Osteoblast (primary cell): ENCODE measurements at places on chromosomes 4 and X. TPM values are rescaled to one million over a fixed set of nuclear protein-coding genes. Genes with fewer than 3 reads are reported as not detected.

GRCh38 chrX:103363046-103363445, 6.7 kb downstream of the TCEAL9 start:
- DNase-seq: no peak

DNA sequence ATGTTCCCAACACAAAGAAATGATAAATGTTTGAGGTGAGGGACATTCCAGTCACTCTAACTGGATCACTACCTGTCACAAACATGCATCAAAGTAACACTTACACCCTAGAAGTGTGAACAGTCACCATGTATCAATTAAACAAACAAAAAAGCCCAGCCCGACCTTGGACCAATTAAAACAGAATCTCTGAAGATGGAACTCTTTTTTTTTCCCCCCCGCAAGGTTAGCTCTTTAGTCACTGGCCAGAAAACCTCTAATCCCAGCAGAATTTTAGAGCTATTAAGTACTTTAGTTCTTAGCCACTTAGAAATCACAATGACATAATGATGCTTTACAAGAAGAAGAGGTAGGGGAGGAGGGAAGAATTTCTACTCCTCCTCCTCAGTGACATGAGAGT, 154.5 kb downstream of the PALLD start:
- DNase-seq: no peak

DNA sequence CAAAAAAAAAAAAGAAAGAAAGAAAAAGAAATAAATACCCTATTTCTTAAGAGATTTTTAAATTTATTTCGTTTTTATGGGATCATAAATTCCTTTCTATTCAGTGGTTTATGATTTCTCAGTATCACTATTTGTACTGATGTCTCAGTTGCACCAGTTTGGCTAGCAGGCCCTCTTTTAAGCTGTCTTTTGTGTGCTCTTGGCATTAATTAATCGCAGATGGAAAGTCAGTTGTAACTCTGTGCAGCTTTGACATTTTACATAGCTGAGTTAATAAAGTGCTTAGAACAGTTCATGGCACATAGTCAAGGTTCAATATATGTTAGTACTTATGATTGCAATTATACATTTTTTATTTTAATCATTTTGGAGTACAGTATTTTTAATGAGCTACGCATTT, 123.7 kb upstream of the NUDT6 start:
- no peak for DNase-seq

DNA sequence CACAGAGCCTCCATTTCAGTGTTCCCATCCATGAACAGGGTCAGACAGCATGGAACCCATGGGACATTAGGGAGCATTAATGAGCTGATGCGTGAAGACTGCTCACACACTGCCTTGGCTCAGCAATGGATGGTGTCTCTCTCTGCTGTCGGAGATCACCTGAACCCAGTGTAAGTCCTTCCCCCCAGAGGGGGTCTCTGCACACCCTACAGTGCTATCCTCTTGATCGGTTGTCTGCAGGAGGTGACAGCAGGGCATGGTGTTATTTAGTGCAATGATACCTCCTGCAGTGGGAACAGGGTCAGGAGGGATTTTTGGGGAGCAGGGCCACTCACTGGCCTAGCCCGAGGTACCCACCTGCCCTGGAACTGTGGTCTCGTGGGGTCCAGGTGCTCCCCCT, 25.6 kb downstream of the APELA start:
- no peak for DNase-seq

GRCh38 chr4:75786526-75786925, 62.1 kb downstream of the USO1 start:
- DNase-seq: no peak

GRCh38 chr4:544386-545105, 31.5 kb downstream of the TMEM271 start:
- DNase-seq: no peak

GRCh38 chr4:172657081-172657480, 511.5 kb upstream of the GALNT7 start:
- no peak for DNase-seq

DNA sequence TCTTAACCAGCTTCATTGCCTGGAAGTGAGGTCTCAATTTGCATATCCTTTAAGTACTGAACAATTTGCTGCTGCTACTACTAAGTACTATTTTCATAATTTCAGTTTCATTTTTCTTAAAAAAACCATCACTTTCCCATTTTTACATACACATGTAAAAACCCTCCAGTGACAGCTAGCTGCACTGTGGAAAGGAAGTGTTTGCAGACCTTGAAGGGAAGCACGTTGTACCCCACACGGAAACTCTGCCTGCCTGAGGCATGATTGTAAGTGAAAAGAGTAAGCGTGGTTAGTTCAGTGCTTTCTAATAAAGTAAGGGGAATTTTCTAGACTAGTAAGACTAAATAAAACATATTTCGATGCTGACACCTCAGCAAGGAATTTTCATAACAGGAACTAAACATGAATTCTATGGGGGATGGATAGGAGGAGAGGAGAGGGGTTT, 103.6 kb downstream of the RAPGEF2 start:
- DNase-seq: peak; percentile 55

- peak; percentile 98 for DNase-seq
Measured at GRCh38 chr4:87390891-87391575, at the start of gene HSD17B11. Gene HSD17B11 (minus strand): TSS chr4:87391188. CDS start chr4:87391070, 118 bp downstream.

DNA sequence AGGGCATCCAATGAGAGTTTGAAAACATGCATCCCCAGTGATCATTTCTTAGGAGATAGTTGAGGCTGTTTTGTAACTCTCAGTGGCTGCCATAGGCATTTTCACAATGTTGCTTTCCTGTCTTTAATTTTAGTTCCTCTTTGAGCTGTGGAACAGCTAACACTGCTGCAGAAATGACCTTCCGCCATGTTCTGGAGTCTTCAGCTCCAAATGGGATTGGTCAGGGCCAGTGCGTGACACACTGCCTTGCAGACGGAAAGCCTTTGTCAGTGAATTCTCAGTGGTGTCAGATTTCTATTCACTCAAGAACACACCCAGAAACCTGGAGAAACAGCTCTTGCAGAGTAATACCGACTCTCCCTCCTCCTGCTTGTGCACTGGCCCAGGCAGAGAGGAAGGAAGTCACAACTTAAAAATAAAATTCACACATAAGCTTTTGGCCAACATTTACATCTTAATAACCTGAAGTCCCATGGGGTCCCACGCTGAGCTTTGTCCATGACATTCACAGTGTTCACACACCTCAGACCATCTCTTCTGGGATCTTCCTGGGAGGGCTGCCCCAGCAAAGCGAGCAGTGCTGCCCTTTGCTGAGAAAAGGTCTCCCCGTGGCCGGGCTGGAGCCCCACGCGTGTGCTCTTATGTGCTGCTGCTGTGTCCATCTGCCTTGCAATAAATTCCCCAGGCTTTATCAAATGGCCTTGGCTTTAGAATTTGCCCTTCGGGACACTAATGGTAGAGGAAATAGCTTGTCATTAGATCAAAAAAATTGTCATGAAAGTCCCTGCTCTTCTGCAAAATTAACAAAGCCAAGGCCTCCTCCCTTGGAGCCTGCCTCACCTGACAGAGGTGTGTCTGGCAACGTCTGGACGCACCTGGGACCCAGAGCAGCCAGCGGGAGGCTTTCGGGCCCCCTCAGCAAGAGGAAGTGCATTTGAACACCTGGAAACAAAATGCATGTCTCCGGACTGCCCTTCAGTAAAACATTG, 126.8 kb downstream of the IRF2 start:
- no peak for DNase-seq

DNA sequence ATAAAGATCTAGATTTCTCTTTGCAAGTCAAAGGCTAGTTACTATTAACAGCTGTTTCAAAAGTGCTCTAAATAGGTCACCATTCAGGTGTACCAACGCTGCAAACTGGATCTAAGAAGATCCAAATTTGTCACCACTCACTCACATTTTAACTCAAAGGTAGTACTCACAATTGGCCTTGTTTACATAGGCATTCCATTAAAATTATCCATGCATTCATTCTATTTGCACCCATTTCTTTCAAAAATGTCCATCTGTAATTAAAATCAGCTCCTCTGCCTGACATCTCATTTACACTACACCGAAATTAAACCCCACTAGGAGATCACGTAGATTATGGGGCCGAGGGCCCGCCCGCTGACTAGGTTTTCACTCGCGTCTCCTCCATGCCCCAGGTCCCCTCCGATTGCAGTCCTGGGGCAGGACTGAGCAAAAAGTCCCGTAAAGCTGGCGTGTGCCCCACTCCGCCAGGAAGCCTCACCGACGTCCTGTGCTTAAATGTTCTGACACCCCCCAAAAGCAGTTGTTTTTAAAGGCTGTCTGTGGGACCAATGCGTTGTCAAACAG, 1.3 kb upstream of the ING2 start:
- peak; percentile 81 for DNase-seq

DNA sequence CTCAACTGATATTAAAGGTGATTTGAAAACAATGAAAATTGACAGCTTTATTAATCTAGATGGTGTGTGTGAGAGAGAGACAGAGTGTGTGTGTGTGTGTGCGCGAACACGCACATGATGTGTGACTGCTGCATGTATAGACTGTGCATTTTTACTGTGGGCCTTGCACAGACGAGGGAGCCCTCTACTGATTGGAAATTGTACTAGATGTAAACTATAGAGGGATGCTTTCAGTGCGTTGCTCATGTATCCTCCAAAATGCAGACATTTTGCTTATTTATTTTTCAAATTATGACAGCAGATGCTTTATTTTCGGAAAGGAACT, 168.4 kb upstream of the GK2 start:
- DNase-seq: no peak

DNA sequence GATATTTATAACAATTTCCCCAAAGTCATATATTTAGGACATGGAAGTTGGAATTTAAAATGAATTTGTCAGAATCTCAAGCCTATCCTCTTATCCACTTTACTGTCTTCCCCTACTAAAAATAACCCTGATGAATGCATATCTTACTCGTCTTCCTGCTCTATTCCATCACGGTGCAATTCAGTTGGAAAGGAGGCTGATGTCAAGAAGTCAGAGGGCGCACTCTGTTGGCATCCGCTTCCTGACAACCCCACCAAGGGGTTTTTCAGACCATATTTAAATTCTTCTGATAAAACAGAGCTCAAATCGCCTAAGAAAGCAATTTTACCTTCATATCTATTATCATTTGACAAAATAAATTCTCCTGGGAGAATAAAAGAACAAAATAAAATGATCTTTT, 233.5 kb downstream of the ARHGAP24 start:
- no peak for DNase-seq

- DNase-seq: no peak
Measured at GRCh38 chr4:169621731-169622492, 1.5 kb downstream of the CLCN3 start.

GRCh38 chrX:70030301-70030767, 19.4 kb downstream of the AWAT2 start:
- DNase-seq: no peak

- peak; percentile 71 for DNase-seq
Measured at GRCh38 chr4:2069161-2069971, 10.2 kb downstream of the NAT8L start.

DNA sequence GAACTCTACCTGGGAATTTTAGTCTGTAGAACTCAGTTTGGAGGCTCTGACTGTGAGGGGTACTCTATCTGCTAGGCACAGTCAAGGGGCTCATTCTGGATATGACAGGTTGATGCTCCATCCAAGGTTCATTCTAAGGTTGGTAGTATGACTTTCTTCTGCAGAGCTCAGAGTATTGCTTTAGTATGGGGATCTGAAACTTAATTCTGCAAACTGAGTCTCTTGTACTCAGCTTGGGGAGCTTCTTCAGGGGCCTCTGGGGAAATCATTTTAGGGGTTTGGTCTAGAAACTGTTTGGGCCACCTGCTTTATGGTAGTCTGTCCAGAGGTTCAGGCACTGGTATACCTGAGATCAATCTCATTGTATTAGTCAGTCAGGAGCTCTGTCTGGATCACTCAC, 9.7 kb upstream of the TSR2 start:
- DNase-seq: no peak

- DNase-seq: no peak
Measured at GRCh38 chr4:165922747-165923146, 49.7 kb downstream of the TLL1 start.

DNA sequence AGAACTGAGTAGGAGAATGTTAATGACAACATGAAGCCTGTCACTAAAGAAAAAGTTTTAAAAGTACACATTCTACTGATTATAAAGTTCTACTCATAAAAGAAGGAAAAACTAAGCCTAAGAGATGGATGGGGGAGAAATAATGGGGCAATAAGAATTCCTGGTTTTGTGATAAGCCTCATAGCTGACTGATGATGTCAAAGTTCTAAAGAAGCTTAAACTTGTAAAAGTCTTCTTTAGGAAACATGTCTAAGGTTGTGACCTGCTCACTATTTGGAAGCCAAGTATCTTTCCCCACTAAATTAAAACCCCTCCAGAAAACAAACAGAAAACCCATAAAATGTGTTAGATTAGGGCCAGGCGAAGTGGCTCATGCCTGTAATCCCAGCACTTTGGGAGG, 232.9 kb upstream of the GIMD1 start:
- no peak for DNase-seq

GRCh38 chrX:79096145-79096556, 48.3 kb upstream of the GPR174 start:
- DNase-seq: no peak

- DNase-seq: no peak
Measured at GRCh38 chrX:11446336-11446735, 153.1 kb downstream of the AMELX start.

- DNase-seq: no peak
Measured at GRCh38 chr4:150743564-150744342, 161.8 kb downstream of the MAB21L2 start.

DNA sequence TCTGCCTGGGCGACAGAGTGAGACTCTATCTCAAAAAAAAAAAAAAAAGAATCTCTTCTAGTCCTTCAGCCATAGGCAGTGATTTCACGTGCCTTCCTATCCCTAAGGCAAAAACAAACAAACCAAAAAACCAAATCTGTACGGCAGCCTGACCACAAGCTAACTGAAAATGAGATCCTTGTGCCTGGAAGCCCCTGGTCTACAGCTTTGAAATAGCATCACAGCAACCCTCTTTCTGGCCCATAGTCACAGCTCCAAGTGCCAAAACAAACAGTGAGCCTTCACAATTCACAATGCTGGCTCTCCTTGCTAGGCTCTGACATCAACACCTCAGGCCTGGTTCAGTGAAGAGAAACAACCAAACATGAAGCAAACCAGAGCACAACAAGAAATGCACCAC, 46.1 kb downstream of the TMEM150C start:
- peak; percentile 53 for DNase-seq

DNA sequence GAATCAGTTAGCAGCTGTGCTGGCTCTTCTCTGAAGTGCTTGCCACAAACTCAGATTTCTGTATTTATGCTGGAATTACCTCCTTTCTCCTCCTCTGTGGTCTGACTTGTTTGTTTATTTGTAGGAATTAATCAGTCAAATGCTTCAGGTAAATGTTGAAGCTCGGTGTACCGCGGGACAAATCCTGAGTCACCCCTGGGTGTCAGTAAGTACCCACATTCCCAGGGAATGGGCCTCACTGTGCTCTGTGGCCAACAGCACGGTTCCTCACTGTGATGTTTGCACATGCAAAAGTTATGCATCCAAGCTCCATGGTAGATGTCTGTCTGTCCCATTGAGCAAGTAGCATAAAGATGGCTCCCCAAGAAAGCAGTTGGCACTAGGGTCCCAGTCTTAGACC, 169.9 kb downstream of the DCLK2 start:
- DNase-seq: no peak

- no peak for DNase-seq
Measured at GRCh38 chr4:140637836-140638235, 69.1 kb upstream of the UCP1 start.

The FRMPD4 gene
- 1.2 and 1.8 TPM in 2 replicates for total RNA-seq

The MAOA gene
- 4.1 and 5.8 TPM in 2 replicates for total RNA-seq

The SRPX gene
- 76.7 and 93.1 TPM in 2 replicates for total RNA-seq

The TDO2 gene
- 0.88 and 1.4 TPM in 2 replicates for total RNA-seq

The WNK3 gene
- 0.88 and 1.1 TPM in 2 replicates for total RNA-seq

The ZNF182 gene
- 4.1 and 4.3 TPM in 2 replicates for total RNA-seq

The GABRG1 gene
- total RNA-seq: not detected in 2 replicates

The PCDH19 gene
- 0.36 and 0.59 TPM in 2 replicates for total RNA-seq

The ATOH1 gene
- total RNA-seq: not detected in 2 replicates

The ZDHHC15 gene
- 0.59 and 1.1 TPM in 2 replicates for total RNA-seq

The CRLF2 gene
- total RNA-seq: 0.29 and 1.1 TPM in 2 replicates

The CTBP1 gene
- 246 and 262 TPM in 2 replicates for total RNA-seq

The CABS1 gene
- total RNA-seq: not detected in 2 replicates
